AG04449 (cell line): ENCODE measurements at places on chromosomes 5 and 9.

- no peak for DNase-seq
Measured at GRCh38 chr9:80233102-80233843, 661.5 kb downstream of the TLE4 start.

DNA sequence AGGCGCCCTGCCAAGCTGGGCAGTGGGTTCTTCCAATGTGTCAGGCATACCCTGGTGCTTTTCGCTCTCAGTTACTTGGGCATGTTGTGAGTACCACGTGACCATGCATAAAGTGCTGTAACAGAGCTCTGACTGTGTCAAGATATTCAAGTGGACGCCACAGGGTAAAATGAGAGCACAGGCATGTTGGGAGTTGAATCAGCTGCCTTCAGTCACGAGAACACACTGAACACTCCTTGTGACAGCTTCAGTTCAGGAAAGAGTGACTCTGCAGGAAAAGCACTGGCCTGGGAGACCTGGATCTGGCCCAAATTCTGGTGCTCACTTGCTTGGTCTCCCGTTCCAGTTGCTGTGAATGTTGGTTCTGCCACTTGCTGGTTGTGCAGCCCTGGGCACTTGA is 5.1 kb downstream of the MLANA start:
- no peak for DNase-seq

GRCh38 chr9:112894699-112895098 is 4.0 kb upstream of the SLC46A2 start:
- no peak for DNase-seq

- DNase-seq, result no peak
Measured at GRCh38 chr5:14415024-14415697, 166.4 kb upstream of the OTULINL start.

GRCh38 chr5:115180165-115180709 is 10.5 kb upstream of the TRIM36 start:
- no peak for DNase-seq

GRCh38 chr5:158429564-158429963 is 570.6 kb upstream of the CLINT1 start:
- DNase-seq, result no peak

GRCh38 chr5:172186114-172186695 is 1.8 kb downstream of the STK10 start:
- no peak for DNase-seq

DNA sequence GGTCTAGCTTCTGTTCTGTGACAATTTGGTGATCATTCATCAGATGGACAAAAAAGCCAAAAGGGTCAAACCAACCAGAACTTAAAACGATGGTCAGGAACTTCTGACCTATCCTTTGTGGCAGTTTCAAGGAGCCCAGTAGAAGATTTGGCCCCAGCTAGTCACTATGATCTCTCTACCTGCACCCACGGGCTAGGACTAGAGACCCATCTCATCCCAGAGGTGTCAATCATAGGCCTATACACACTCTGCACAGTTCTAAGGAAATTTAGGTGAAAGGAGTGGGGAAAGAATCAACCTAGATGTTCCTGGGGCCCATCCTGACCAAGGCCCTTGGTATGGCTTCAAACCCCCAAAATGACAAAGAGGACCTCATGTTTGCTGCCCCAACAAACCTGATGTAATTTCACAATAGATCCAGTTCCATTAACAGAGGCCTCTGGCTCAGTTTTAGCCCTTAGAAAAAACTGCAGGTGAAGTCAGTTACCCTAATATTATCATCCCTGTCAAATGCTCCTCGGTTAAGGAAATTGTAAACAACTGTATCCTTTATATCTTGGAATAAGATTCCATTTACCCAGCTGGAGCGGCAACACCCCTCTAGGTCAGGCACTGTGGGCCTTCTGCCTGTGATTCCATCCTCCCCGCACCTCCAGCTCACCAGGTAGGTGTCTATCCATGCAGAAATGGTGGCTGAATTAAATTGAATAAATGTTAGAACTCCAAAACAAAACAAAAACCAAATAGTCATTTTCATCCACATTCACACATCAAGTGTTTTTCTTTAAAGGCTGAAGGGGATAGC is 138.7 kb downstream of the ENC1 start:
- DNase-seq, result no peak

DNA sequence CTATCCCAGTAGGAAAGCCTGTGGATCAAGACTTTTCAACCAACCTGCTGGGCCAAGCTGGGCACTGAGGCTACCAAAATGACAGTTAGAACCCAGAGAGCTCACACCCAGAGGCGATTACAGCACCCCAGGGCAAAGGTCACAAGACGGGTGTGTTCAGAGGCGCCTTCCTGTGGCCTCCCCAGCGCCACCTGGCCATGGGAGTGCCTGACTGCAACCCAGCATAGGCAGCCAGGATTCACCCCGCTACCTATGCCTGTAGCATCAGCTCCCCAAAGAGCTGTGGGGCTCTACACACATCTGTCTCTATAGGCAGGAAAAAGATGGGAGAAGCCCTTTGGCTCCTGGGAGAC is 33.5 kb downstream of the PDGFRB start:
- no peak for DNase-seq

GRCh38 chr9:133612816-133613215 is 3.6 kb upstream of the FAM163B start:
- DNase-seq, result no peak

- DNase-seq, result no peak
Measured at GRCh38 chr5:139863855-139864558, 68.4 kb downstream of the PSD2 start.

DNA sequence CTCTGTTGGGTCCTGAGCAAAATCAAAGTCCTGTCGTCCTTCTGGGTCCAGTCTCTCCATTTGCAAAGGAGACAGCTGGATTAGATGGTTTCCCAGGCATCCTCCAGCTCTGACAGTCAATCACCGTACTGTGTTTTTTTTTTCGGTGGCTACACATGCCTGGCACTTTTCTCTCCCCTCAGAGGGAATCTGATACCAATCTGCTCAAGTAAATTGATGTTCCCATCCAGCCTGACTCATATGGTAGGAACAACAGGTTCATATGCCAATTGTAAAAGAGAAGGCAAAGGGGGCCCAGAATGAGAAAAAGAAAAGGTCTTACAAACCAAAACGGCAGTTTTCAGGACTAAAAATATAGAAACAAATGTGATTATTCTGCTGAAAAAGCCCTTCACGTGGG is 1.2 kb downstream of the FBXO10 start:
- DNase-seq, result no peak

DNA sequence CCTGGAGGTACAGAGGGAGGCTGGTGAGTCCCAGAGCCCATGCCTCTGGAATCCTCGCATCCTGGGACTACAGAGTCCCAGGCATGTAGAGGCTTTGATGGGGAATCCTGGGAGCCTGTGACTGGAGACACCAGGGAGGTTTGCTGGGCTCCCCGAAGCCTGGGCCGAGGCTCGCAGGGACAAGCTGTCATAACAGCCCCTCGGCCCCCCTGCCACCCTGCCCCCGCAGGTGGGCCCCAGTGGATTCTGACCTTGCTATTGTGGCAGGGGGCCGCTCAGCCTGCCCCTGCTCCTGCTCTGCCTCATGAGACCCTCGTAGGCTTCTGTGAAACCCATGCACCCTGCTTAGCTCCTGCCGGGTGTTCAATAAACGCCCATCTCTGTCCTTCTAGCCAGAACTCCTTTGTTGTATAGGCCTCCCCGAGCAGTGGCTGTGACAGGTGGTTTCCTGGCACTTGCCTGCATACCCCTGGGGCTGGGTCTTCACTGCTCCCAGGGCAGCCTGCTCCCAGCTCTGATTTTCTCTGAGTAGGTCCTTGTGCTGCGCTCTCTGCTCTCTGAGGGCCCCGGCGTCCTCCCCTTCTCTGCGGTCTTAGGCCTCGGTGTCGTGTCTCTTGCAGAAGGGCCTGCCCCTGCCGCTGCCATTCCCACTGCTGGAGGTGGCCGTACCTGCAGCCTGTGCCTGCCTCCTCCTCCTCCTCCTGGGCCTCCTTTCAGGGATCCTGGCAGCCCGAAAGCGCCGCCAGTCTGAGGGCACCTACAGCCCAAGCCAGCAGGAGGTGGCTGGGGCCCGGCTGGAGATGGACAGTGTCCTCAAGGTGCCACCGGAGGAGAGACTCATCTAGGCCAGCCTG is 20.4 kb downstream of the CRB2 start:
- DNase-seq, result no peak

DNA sequence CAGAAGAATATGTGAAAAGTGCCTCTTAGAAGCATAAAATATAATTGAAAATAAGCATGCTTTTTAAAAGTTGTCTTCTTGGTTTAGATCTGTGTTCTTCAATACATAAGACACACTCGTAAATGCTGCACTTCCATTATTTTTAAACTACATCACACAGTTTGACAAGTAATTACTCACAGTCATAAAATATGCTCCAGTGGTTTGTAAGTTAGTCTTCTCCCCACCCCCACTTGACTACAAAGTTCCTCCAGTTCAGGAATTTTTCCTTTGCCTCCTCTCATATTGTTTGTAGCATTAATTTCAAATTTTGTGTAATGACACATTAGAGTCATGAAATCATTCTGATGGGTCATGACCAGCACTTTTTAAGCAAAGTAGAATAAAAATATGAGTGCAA is 60.3 kb upstream of the PTGER4 start:
- DNase-seq, result no peak

GRCh38 chr5:95866435-95867040 is 44.0 kb upstream of the GLRX start:
- no peak for DNase-seq

GRCh38 chr5:72883850-72884249 is 67.4 kb downstream of the TNPO1 start:
- DNase-seq, result no peak

DNA sequence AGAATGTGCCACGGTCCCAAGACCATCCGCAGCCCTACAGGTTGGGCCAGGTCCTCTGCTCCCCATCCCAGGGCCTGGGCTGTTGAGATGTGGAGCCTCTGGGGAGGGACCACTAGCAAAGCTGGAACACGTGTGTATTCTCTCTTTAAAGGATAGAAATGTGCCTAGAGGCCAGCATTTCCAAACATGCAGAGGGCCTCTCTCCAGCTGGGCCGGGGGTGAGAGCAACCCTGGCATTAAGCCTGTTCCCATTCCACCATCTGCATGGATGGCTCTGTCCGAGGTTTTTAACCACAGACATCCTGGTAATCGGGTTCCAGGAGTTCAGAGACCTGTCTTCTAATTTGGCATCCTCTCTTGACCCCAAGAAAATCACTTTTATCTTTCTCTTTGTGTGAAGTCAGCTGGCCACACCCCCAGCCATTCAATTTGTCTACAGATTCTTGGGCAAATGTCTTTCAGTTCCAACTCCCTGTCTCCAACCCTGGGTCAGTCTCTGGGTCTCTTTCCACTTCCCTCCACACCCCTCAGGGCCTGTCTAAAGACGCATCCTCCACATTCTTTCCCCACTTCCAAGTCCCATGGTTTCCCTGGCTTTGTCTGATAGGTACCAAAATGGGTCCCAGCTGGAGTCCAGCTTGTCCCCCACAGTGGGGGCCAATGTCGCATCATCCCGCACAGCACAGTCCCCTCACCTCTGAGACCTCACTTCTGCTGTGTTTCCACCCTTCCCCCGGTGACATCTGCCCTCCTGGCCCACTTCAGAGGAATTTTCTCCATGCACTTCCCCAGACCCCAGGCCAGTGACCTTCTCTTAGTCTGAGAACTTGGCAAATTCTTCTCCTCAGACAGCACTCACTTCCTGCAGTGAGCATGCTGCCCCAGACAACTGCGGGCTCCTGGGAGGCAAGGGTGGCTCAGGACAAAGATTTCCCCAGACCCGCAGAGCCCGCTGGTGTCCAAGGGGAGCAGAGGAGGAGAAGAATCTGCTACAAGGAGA is 56.8 kb downstream of the PTPDC1 start:
- no peak for DNase-seq

DNA sequence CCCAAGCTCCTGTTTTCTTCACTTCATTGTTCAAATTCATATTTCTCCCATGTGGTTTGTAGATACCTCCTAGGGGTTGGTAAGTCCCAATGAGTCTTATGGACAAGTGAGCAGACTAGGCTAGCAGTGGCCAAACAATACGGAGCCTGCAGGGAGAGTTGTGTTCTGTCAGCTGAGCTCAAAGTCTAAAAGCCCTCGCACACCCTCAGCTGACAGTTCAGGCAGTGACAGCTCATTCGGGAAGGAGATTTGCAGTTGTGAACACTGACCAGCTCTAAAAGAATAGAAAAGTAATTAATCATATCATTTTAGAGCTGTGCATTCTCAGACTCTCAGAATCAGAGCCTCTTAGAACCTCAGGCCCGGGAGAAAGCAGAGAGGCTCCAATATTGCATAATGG is 95.1 kb downstream of the SH3TC2 start:
- no peak for DNase-seq

GRCh38 chr9:121344184-121344583 is 25.9 kb downstream of the STOM start:
- DNase-seq, result no peak

GRCh38 chr5:66436721-66437120 is 159.5 kb upstream of the MAST4 start:
- DNase-seq, result no peak

- no peak for DNase-seq
Measured at GRCh38 chr9:135068776-135069415, 18.6 kb upstream of the OLFM1 start.

DNA sequence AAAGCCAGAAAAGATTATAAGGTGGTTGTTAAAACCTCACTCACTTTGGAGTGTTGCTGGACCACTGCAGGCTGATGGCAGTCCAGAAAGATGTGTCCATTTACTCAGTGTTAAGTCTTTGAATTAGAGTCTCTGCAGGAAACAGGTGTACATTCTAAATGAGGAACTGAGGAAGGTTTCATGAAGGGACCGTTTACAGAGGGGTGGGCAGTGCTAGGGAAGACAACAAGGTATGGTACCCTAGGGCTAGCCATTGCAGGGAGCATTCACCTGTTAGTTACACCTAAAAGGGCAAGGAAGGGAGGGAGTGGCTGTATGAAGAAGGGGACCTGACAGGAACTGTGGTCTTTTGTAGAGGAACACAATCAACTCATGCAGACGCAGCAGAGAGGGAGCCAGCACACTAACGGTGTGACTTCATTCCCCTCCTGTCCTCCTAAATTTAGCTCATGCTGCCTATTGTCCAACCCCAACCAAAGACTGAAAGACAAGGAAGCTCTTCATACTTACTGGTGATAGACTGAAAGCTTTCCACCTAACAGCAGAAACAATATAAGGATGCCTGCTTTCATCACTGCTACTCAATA is 32.2 kb upstream of the PAX5 start:
- DNase-seq, result no peak

- DNase-seq, result no peak
Measured at GRCh38 chr5:95554331-95554646, 488 bp downstream of the SKIC3 start.

GRCh38 chr5:56574778-56575177 is 240.6 kb upstream of the MAP3K1 start:
- DNase-seq, result no peak

- DNase-seq, result peak; percentile 9
Measured at GRCh38 chr5:97929383-97929782, 746.3 kb upstream of the RIOK2 start.

GRCh38 chr5:136750224-136750862 is 385.0 kb upstream of the TRPC7 start:
- no peak for DNase-seq

- no peak for DNase-seq
Measured at GRCh38 chr5:59065554-59065953, 482.7 kb downstream of the RAB3C start.

GRCh38 chr5:127957183-127957582 is 126.4 kb upstream of the SLC12A2 start:
- no peak for DNase-seq

- no peak for DNase-seq
Measured at GRCh38 chr5:64790210-64790609, 21.5 kb downstream of the CWC27 start.
